ENCODE measurements at places on chromosomes 1 and 21.

- no peak for DNase-seq
Observed at GRCh38 chr1:177287994-177288393, 117.2 kb downstream of the BRINP2 start.

GRCh38 chr1:1631782-1632420, at the start of gene MMP23B:
Gene MMP23B (plus strand): TSS chr1:1632173. CDS start chr1:1632219, 46 bp downstream.
- no peak for DNase-seq

DNA sequence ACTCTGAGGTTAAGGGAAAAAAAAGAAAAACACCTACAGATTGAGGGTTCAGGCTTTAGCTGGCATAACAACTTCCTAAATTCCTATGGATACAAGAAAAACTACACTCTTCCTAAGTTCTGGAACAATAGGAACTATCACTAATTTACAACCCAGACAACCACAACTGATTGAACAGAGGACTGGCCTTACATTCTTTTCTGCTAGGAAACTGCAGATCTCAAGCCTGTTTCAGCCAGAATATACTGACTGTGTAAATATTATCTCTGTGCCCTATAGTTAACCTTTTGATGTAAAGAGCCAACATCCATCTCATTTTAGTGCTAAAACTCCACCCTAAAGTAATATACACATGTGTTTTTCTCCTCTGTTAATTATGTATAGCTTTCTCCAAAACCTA, 1186.5 kb upstream of the TMPRSS15 start:
- no peak for DNase-seq

- DNase-seq = no peak
Observed at GRCh38 chr1:94646141-94646643, 104.6 kb upstream of the F3 start.

GRCh38 chr1:56469640-56470371, 109.6 kb downstream of the PLPP3 start:
- DNase-seq = no peak

DNA sequence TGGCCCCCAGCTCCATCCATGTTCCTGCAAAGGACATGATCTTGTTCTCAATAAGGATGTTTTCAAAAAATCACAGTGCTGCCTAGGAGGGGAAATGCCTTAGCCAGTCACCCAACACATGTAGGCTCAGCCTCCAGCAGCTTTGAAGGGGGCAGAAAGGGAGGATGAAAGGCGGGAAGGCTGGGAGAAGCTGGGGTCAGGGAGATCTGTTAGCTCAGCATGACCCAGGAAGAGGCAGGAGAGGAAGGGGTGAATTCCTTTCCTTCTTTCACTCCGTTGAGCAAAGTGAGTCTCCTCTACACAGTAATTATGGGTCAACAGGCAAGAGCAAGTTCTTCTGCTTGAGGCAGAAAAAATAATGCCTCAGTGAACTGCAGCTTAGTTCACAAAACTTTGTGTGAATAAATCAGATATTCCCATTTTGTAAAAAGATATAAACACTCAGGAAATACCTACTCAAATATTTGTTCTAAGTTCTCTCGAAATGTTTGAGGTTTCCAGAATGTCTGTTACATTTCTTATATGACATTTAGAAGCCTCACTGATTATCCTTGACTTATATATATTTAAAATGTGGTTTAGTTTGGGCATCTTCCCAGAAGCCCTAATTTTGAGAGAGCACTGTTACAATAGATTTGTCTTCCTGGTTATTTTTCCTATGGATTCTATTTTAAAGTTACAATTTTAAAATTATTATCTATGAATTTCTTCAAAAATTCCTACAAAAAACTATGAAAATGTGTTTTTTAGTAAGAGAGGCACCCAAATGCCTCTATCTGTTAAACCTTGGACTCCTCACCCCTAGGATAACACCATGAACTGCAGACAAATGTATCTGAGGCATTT, 116.8 kb downstream of the KCNJ6 start:
- DNase-seq = no peak

GRCh38 chr21:45253633-45254459, 33.8 kb downstream of the POFUT2 start:
- no peak for DNase-seq

- no peak for DNase-seq
Observed at GRCh38 chr1:44549510-44549909, 124.8 kb downstream of the TMEM53 start.
